ENCODE measurements at places on chromosomes 13 and 19. TPM values are rescaled to one million over a fixed set of nuclear protein-coding genes. Genes with fewer than 3 reads are reported as not detected.
A peak's percentile ranks its signal among the peaks of the same experiment; 100 is the strongest.

COL4A1 gene
- total RNA-seq = 0.12 TPM

PIN1 gene
- total RNA-seq = 49.5 TPM

ZNF730 gene
- total RNA-seq = not detected

OVOL3 gene
- total RNA-seq = not detected

GPR18 gene
- not detected for total RNA-seq

PNMA8C gene
- not detected for total RNA-seq

U2AF2 gene
- total RNA-seq = 309 TPM

CLDN10 gene
- 46.8 TPM for total RNA-seq

PSG3 gene
- total RNA-seq = not detected

LILRB4 gene
- total RNA-seq = not detected

CTXN1 gene
- total RNA-seq = 12.0 TPM

- DNase-seq = no peak
Measured at GRCh38 chr19:2041433-2041682, 9.7 kb downstream of the MKNK2 start.

DNA sequence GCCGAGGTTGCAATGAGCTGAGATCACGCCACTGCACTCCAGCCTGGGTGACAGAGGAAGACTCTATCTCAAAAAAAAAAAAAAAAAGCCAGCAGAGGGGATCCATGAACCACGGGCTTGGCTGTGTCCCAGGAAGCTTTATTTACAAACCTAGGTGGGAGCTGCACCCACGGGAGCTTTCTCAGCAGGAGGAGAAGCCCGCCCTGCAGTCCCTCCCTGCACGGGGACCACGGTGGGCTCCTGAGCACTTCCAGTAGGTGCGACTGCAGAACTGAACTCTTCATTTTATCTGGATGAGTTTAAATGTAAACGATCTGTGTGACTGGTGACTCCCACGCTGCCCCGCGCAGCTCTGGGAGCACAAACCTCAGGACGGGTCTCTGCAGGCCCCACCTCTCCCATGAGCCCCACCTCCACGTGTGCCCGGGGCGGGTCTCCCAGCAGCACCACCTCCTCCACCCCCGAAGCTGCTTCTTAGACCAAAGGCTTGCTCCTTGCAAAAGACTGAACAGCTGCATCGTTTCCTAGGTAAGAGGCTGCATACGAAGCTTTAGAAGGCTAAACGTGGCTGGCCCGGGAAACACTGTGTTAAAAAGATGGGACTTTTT, 66.4 kb downstream of the SPACA7 start:
- no peak for DNase-seq

DNA sequence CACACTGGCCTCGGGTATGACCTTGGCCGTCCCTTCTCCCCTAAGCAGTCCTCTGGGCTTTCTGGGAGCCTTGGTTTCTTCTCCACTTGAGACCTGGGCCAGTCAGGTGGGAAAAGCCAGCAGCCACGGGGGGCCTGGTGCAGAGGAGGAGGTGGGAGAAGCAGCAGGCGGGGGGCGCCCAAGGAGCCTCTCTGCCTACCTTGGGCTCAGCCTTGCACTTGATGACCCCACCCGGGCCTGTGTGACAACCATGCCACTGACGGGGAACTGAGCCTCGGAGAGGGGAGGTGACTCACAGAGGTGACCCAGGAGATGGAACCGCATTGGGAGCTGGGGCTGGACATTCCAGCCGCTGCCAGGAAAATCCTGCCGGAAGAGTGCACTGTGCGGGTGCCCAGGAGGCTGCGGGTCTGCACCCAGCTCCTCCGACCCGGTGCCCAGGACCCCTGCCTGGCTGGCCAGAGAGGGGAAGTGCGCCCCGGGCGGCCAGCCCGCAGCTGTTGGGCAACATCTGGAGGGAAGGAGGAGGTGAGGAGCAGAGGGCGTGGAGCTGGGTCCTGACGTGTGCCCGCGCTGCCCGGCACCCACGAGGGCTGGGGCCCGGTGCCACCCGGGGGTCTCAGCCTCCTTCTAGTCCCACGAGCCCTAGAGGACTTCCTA, 23.4 kb upstream of the SLC7A10 start:
- peak; percentile 50 for DNase-seq

- DNase-seq = no peak
Measured at GRCh38 chr13:111908981-111909380, 158.0 kb upstream of the SOX1 start.

GRCh38 chr13:20927596-20928257, 25.2 kb upstream of the XPO4 start:
- no peak for DNase-seq

DNA sequence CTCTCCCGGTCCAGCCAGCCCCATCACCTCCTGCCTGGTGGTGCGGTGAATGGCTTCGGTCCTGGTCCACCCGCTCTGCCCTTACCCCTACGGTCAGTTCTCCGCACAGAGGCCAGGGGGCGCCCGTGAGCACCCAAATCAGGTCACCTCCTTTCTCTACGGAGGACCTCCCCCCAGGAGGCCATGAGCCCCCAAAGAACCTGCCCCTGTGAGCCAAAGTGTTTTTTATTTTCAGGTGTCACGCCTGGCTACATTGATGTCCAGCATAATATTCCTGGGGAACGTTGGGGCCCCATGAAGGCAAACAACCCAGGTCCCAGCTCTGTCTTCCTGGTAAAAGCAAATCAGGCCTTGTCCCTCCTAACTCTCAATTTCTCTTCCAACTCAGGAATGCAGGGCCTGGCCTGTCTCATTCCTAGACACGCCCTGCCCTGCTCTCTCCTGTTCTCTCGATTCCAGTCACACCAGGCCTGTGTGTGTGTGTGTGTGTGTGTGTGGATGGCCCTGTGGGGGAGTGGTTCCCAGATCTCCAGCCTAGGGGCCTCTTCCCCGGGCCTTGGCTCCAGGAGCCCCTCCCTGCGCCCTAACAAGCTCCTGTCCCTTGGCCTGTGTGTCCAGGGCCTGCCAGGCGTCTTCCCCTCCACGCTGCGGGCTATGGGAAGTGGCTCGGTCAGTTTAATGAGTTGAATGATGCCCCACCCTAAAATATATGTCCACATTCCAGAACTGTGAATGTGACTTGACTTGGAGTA, 9.7 kb upstream of the GIPC1 start:
- DNase-seq = peak; percentile 86

GRCh38 chr19:29675650-29676186, 10.5 kb downstream of the PLEKHF1 start:
- DNase-seq = no peak

- DNase-seq = no peak
Measured at GRCh38 chr13:93226065-93226622, 463 bp upstream of the GPC6 start.

DNA sequence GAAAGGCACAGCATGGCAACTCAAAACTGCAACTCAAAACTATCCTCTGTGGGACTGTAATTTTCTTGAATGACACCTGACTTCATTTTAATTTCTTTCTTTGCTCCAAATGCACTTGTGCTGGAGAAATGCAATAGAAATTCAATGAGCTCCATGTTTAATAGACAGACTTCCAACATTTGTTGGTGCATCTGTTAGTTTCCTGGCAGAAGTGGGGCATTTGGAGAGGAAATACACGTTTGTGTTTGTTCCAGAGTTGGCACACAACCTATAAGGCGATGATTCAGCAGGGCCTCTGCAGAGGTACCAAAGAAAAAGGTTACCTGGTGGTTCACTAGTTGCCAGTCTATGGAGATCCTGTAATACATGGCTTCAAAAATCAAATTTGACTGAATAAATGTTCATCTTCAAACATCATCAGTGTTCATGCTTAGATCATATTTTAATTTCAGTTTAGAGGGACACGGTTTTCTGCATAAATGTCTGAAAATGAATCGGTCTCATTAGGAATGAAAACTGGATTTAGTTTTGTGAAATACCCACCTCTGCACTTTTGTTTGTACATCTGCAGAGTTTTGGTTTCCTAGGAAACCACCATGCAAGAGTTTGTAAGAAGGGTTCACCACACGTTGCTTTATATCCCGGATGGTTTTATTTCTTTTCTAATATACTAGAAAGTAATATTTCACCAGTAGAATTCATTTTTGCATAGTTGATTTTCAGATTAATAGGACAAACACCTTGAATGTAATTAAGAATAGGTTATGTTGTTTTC, 21.8 kb upstream of the OBI1 start:
- no peak for DNase-seq

DNA sequence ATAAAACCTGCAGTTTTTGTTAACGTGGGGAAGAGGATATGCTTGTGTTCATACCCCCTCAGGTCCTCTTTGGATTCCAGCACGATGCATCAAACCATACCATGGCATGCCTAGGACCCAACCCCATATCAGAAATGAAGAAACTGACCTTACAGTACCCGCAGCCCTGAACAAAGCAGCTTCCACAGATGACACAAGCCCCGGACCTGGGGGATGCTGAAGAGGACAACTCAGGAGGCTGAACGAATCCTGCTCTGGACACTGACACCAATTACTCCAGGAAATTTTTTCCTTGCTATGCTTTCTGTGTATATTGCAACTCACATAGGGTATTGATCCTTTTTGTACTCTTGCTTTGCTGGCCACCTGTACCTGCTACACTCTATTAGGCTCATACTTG, 129.6 kb downstream of the ZNF675 start:
- DNase-seq = no peak

GRCh38 chr19:49497047-49497788, 984 bp downstream of the RPS11 start:
- DNase-seq = peak; percentile 68

DNA sequence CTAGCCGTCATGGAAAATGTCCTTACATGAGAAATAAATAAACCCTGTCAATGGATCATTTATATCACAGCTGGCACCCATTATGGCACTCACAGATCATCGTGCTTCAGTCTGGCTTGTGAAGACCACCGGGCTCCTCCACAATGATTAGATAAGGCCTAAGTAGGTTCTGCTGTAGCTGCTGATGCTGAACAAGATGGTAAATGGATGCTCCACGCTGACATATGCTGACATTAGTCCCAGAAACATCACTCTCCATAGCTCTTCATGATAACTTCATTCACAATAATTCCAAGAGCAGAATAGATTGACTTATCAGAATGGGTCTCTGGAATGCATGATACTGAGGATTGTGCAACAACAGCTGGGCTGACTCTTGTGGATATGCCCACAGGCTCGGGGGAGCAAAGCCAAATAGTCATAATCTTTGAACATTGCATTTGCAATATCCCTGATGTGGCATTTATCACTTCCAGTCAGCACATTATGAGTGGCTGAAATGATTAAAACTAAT, 63.8 kb upstream of the RXFP2 start:
- no peak for DNase-seq

- no peak for DNase-seq
Measured at GRCh38 chr13:76522083-76522755, 364.0 kb downstream of the KCTD12 start.

- no peak for DNase-seq
Measured at GRCh38 chr19:12139269-12139668, 881 bp downstream of the ZNF20 start.

GRCh38 chr13:32086791-32087441, 55.3 kb downstream of the FRY start:
- DNase-seq = no peak
